ENCODE measurements at places on chromosomes 12 and 14.

GRCh38 chr12:66620688-66621087, 58.2 kb downstream of the GRIP1 start:
- DNase-seq = no peak

DNA sequence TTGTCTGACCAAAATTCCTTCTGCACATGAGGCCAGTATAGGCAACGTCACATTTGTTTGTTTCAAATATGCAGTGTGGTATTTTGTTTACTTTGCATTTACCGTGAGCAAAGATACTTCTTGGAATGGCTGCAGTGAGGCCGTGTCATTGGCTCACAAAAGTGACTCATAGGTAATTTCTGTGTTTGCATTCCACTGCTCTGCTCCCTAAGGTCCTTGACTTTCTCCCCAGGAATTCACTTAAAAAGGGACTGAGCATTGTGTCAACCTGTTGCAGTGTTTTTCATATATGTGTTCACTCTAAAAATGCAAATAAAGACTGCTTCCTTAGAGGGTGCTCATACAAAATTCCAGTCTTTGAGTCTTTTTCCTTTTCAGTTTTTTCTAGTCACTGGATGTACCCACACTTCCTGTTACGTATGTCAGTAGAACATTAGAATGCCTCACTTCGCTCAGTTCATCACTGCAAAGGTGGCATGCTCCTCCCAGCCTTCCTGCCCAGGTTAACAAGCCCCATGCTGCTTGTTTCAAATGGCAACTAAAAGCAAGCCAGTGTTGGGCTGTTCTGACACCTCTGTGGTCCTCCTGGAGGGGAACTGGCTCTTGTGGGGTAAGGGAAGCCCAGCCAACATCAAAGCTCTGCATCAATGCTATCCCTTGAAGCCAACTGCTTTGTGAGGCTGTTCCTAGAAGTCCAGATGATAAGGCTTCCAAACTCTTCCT, 9.1 kb downstream of the C12orf76 start:
- DNase-seq = peak; percentile 38

GRCh38 chr14:104224131-104224505, 85.7 kb downstream of the KIF26A start:
- DNase-seq = no peak

DNA sequence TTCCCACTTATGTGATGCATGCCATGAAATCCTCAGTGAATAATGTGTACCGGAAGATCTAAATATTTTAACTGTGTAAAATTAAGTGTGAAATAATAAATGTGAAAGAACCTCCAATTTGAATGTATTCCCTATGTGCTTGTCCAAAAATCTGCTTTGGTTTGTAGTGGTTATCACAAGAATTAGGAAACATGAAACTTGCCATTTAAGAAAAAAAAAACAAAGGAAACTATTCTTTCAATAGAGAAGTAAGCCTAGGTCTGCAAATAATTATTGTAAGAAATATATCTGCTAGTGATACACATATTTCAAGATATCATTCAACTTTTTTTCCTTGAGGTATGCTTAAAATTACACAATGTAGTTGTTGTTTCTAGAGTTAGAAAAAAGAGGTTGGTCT, 500.4 kb downstream of the SLC6A15 start:
- no peak for DNase-seq

GRCh38 chr12:52980096-52980649, 26.1 kb upstream of the EIF4B start:
- DNase-seq = no peak

DNA sequence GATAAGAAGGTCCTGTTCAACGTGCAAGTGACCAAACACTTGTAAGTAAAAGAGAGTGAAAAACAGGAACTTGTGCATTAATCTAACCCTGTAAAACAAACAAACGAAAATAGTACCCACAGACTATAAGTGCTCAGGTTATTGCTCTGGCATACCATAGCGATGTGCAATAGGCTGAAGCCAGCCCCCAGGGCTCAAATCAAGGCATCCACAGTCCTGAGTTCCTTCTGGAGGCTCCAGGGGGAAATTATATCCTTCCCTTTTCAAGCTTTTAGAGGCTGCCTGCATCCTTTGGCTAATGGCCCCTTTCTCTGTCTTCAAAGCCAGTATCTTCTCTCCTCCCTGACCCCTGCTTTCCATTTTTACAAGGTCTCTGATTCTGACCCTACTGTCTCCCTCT, 8.1 kb upstream of the CMAS start:
- DNase-seq = no peak

- DNase-seq = no peak
Measured at GRCh38 chr12:67091678-67092077, 177.5 kb upstream of the CAND1 start.

GRCh38 chr14:92553438-92553837, 39.9 kb downstream of the RIN3 start:
- DNase-seq = no peak

DNA sequence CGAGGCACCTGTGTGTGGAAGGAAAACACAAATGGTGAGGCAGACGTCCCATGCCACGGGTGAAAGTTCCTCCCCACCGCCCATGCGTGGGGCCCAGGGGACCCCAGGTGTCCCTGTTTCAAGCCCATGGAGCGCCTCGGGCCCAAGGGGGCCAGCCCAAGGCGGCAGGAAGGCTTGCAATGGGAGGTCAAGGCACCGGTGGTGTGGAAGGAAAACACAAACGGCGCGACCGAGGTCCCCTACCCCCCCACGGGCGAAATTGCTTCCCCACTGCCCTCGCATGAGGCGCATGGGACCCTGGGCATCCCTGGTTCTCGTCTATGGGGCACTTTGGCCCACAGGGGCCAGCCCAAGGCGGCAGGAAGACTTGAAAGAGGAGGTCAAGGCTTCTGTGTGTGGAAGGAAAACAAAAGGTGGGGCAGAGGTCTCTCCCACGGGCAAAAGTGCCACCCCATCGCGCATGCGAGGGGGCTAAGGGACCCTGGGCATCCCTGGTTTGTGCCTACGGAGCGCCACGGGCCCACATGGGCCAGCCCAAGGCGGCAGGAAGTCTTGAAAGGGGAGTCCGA, 379.4 kb downstream of the ALG10 start:
- no peak for DNase-seq

GRCh38 chr12:120500581-120500980, 4.7 kb downstream of the DYNLL1 start:
- DNase-seq = no peak

DNA sequence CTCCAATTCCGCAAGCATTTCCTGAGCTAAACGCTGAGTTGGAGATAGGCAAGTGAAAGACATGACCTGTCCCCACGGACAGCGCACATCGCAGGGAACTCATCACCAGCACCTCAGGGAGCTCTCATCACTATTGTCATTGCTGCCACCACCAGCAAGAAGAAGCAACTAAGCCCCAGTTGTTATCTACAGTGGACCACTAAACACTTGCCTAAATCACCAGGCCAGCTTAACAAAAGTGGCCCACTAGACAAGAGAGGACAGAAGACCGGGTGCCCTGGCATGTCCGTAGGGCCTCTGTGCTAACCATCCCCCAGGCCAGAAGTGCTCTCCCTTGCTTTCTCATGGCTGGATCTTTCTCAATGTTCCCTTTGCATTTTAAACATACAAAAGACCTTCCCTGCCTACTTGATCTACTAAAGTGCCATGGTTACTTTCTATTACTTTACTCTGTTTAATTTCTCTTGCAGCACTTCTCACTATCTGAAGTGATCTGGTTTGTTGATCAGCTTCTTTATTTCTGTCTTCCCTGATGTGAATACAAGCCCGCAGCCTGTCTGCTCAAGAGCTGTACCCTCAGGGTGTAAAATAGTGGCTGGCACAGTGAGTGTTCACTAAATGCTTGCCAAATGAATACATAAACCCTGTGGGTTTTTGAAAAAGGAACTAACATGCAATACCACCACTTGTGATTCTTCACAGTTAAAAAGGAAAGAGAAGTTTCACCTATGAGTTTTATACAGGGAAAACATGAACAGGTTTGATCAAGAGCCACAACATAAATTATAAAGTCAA, 60.9 kb upstream of the RFLNA start:
- DNase-seq = no peak
